ENCODE measurements at places on chromosomes 5 and 9. TPM values are rescaled to one million over a fixed set of nuclear protein-coding genes. Genes with fewer than 3 reads are reported as not detected.

ANKDD1B gene
- not detected for total RNA-seq

OBP2B gene
- total RNA-seq = not detected

SEMA6A gene
- 0.10 TPM for total RNA-seq

PCDHA9 gene
- not detected for total RNA-seq

GM2A gene
- 17.3 TPM for total RNA-seq

RGMB gene
- 6.0 TPM for total RNA-seq

FBLL1 gene
- total RNA-seq = 0.08 TPM

ADRA1B gene
- 20.0 TPM for total RNA-seq

C8G gene
- 2.4 TPM for total RNA-seq

PCDHGB7 gene
- total RNA-seq = 0.10 TPM

AQP7 gene
- total RNA-seq = 0.27 TPM

GPR151 gene
- total RNA-seq = not detected
